ENCODE measurements at places on chromosomes 6 and 20. TPM values are rescaled to one million over a fixed set of nuclear protein-coding genes. Genes with fewer than 3 reads are reported as not detected.

Gene RIPPLY2
- polyA plus RNA-seq = 13.3 TPM

Gene STX11
- polyA plus RNA-seq = 0.84 TPM

Gene RIMS4
- polyA plus RNA-seq = 50.9 TPM

Gene ANKRD66
- 3.2 TPM for polyA plus RNA-seq

Gene SSTR4
- 0.59 TPM for polyA plus RNA-seq

Gene LINC00237
- polyA plus RNA-seq = 8.5 TPM

Gene DXO
- polyA plus RNA-seq = 26.4 TPM

Gene KIF6
- 3.3 TPM for polyA plus RNA-seq

Gene TCP11
- polyA plus RNA-seq = 0.48 TPM

Gene ZBP1
- polyA plus RNA-seq = not detected

Gene LIN28B
- polyA plus RNA-seq = 0.80 TPM

Gene GPX5
- polyA plus RNA-seq = not detected

Gene SYCP2
- polyA plus RNA-seq = 5.1 TPM

Gene NTSR1
- 5.3 TPM for polyA plus RNA-seq

Gene GGTLC1
- not detected for polyA plus RNA-seq

Gene RGS17
- polyA plus RNA-seq = 17.9 TPM

Gene HLA-DRB5
- polyA plus RNA-seq = 1.7 TPM

Gene SRMS
- 0.22 TPM for polyA plus RNA-seq

Gene ANGPT4
- polyA plus RNA-seq = 0.50 TPM

Gene OPRL1
- polyA plus RNA-seq = 23.4 TPM

Gene CD83
- polyA plus RNA-seq = 26.5 TPM

Gene ARMH2
- polyA plus RNA-seq = 0.53 TPM

Gene NUDT3
- 45.6 TPM for polyA plus RNA-seq

Gene IPCEF1
- polyA plus RNA-seq = 5.4 TPM

Gene DPPA5
- not detected for polyA plus RNA-seq

All from spinal cord (tissue), 10 donors.